Hepatic stellate cell (primary cell): ENCODE measurements at places on chromosomes 3 and 15.

DNA sequence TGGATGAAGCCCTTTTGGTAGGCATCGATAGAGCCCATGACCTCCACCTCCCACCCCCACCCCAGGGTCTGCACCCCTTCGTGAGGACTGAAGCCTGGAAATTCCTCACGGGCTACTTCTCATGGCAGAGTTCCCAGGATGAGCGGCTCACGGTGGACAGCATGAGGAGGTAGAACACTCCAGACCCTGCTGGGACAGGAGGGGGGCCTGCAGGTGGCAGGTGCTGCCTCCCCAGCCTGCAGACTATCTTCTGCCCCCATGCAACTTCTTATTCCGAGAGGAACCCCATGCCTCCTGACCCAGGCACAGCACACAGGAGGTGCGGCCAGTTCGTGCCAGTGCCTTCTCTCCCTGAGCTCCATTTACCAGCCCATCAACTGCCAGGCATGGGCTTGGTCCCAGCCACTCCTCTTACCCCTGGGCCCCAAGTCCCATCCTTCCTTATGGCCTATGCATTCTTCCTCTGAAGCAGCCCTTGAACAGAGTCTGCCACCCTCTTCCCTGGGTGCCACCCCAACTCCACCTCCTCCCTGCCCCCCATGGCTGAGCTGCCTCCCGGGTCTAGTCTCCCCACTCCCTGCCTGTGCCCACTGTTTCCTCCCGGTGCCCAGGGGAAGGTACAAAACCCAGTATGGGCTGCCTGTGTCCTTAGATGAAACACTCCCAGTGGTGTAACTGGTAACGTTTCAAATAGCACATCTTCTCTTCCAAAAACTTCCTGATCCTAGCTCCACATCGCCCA, 8.4 kb downstream of the TBC1D21 start:
- no peak for DNase-seq

GRCh38 chr3:104126463-104126862, 1240.2 kb upstream of the ALCAM start:
- no peak for DNase-seq

DNA sequence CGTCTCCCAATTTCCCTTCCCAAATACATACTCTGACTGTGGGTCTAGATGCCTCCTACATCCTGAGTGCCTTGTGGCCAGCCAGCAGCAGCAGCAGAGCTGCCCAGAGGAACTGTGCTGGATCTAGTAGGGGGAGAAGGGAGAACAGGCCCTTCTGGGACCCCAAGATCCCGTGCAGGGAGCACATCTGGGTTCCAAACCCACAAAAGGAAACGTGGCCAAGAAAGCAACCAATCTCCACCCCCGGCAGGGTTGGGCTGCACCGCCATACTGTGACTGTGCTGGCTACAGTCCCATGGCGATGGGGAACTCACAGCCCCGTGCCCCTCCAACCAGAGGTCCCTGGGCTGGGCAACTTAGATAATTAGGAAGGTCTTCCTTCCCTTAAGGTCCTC, 86.3 kb downstream of the PPCDC start:
- no peak for DNase-seq

- DNase-seq, result peak; percentile 98
These were observed at the start of gene ALAS1 for GRCh38 chr3:52197842-52198625. Gene ALAS1 (plus strand): TSS chr3:52198160. CDS start chr3:52199242, 1,082 bp downstream.

- DNase-seq, result no peak
These were observed 171.5 kb downstream of the TCF12 start for GRCh38 chr15:57089815-57090495.

- DNase-seq, result no peak
These were observed 159.6 kb downstream of the LRRK1 start for GRCh38 chr15:101078669-101079323.

GRCh38 chr15:39998511-39999077, 40.4 kb downstream of the SRP14 start:
- DNase-seq, result no peak

DNA sequence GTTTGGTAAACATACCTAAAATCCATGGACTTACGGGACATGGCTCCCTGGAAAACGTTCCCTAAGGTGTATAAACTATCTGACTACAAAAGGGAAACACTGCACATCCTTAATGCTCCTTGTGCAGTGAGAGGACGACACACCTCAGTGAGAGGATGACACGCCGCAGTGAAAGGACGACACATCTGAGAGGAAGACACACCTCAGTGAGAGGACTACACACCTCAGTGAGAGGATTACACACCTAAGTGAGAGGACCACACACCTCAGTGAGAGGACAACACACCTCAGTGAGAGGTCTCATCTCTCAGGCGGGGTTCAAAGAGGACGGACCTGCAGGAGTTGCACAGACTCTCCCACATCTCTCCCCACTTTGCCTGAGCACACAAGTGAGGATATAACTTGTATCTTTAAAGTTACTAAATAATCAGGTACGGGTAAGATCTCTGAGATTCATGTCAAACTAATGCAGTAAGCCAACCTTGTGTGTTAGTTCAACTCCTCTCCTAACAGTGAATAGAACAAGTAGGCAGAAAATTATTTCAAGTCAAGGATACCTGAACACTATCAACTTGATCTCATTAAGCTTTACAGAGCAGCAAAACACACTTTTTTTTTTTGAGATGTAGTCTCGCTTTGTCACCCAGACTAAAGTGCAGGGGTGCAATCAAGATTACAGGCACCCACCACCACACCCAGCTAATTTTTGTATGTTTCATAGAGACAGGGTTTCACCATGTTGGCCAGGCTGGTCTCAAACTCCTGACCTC, 32.1 kb downstream of the HERC2 start:
- no peak for DNase-seq

- DNase-seq, result no peak
These were observed 2.0 kb upstream of the MANF start for GRCh38 chr3:51382947-51383578.

GRCh38 chr3:117407317-117407716, 697.7 kb downstream of the TUSC7 start:
- no peak for DNase-seq

GRCh38 chr3:48477959-48478520, 25.9 kb downstream of the SHISA5 start:
- no peak for DNase-seq

- no peak for DNase-seq
These were observed 35.9 kb upstream of the IREB2 start for GRCh38 chr15:78402061-78402610.

- no peak for DNase-seq
These were observed 90.7 kb downstream of the CNTN6 start for GRCh38 chr3:1183320-1184048.

DNA sequence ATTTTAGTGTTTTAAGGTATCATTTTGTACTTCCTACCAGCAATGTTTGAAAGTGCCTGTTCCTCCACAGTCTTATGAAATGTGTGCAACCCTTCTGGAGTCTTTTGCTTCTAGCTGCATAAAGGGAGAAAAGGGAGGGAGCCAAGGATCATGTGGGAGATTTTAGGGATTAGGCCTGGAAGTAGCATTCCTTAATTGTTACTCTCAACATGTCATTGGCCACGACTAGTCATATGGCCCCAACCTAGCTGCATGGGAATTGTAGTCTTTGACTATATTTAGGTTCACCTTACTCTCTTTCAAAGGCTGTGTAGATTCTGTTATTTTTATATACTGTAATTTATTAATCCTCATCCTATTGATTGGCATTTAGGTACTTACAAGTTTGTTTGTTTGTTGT, 14.9 kb downstream of the CRTAP start:
- DNase-seq, result peak; percentile 49

DNA sequence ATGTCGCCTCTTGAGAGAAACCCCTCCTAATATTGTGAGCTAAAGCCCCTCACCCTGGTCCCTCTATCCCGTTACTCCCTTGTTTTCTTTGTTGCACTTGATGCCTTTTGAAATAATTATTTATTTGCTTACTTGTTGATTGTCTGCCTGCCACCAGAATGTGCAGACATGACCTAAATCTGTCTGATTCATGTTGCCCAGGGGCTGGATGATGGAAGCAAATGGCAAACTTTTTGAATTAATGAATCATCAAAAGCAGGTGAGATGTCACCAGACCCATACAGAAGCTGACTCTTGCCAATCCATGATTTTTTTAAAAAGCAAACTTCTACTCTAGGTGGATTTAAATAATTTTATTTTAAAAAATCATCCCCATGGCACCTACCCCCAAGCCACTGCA, 49.3 kb downstream of the GRIP2 start:
- no peak for DNase-seq

DNA sequence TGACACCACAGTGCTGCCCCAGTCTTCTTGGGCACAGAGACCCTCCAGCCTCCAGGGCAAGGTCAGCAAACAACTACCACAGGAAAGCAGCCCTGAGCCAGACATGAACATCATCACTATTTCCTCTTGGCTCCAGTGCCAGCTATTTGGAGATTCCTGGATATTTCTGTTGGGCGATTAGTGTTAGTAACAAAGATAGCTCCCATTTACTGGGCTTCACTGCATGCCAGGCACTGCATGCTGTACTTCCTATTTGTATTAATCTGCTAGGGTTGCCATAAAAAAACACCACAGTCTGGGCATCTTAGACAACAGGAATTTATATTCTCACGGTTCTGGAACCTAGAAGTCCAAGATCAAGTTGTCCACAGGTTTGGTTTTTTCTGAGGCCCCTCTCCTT, 255.1 kb upstream of the STT3B start:
- peak; percentile 5 for DNase-seq

DNA sequence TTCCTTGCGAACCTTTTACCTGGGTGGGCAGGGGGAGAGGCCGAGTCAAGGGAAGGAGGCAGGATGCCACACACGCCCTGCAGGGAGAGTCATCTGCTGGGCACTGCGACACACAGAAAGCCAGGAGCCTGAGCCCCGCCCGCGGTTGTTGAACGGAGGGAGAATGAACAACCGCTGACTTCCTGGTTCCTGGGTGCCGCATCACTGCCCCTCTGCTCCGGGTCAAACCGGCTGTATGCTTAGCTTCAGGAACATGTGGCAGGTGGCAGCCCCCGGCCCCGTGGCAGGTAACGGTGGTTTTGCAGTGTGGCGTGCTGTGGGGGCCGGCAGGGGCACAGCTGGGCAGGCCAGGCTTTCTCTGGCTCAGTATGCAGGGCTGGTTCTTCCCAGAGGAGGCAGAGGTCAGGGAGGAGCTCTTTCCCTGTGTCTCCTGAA, 33.4 kb downstream of the APBA2 start:
- no peak for DNase-seq

GRCh38 chr3:190366133-190366532, 21.8 kb upstream of the CLDN16 start:
- DNase-seq, result no peak

- DNase-seq, result no peak
These were observed 77.3 kb downstream of the HCN4 start for GRCh38 chr15:73291441-73291840.

GRCh38 chr3:45280232-45280631, 54.1 kb upstream of the TMEM158 start:
- DNase-seq, result no peak

DNA sequence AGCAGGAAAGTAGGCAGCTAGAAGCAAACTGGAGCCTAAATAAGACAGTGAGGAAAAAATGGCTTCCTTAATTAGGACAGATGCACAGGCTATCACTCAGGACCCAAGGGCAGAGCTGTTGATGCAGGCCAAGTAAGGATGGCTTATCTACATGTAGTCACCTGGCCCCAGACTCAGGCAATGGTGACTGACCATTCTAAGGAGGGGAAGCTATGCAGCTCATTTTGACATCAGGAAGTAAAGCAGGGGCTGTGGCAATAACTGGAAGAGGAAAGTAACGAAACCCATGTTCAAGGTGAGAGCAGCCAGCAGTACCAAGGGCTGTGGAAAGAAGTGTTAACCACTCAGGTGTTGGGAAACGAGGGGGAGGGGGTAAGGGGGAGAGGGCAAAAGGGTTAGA, 16.2 kb downstream of the ACAD11 start:
- no peak for DNase-seq

GRCh38 chr3:100376301-100376700, 24.6 kb downstream of the TOMM70 start:
- DNase-seq, result no peak

- no peak for DNase-seq
These were observed 49.4 kb downstream of the CPN2 start for GRCh38 chr3:194301730-194302129.

DNA sequence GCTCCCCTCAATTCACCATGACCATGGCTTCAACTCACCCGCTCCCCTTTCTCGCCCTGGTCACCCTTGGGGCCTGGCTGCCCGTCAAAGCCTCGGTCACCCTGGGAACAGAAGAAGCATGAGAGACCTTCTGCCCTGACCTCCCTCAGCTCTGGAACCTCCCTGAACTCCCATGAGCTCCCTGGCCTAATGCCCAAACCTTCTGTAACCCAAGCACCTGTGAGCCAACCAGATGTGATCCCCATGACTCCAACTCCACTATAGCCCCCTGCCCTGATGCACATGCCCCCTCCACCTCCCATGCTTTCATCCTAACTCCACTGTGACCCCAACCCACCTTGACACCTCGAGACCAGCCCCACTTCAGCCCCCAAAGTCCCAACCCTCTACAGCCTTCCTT, 3.5 kb upstream of the UCN2 start:
- no peak for DNase-seq

DNA sequence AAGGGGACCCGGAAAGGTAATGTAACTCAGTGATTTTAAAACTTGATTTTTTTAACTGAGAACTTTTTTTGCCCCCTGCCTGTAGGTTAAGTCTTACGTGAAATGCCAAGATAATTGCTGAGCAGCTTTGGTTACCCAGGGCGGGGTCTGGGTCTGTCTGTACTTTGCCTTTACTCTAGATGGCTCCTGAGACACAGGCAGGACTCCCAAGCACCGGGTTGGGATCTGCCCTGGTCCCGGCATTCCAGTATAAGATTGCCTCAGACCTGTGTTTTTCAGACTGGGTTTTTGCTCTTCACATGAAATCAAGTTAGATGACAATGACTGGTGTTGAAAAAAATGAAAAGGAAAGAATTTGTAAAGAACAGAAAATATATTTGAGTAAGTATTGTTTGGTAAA, 40.3 kb downstream of the WDR76 start:
- no peak for DNase-seq

DNA sequence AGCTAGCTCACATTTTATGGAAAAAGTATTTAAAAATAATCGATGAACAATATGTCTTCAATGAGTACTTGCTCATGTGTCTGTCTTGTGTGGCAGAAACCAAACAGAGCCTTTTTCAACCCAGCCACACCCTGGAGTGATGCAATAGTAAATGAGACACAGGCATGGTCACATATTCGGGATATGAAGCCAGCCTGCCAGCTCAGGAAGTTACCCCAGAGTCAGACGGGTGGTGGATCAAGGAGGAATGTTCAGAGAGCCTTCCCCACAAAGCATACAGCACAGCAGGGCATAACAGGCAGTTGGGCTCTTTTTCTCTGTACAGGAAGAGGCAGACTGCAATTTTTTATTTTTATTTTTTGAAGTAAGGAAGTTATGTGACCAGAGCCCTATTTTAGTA, 27.3 kb downstream of the LARP6 start:
- peak; percentile 80 for DNase-seq

- no peak for DNase-seq
These were observed 3.9 kb upstream of the IREB2 start for GRCh38 chr15:78434134-78434533.

DNA sequence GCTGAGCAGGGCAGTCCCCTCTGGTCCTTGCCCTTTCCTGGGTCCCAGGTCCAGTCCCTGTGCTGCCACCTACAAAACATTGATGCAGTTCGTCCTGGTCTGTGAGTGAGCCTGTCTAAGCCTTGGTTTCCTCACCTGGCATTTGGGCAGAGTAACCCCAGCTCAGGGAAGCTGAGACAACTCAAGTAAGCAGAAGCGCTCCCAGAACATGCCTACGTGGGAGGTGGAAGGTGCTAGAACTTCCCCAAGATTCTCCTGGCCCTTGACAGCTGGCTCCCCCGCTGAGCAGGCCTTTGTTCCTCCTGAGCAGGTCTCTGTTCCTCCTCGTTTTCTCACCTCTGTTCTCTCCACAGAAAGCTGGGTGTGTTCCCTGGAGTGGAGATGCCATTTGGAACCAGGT, 30.5 kb downstream of the PRR20G start:
- no peak for DNase-seq

GRCh38 chr15:63243776-63244175, 33.6 kb upstream of the APH1B start:
- DNase-seq, result no peak
